ENCODE measurements at places on chromosomes 12 and 14.

- no peak for DNase-seq
Measured at GRCh38 chr14:93023802-93024434, 91.8 kb downstream of the ITPK1 start.

DNA sequence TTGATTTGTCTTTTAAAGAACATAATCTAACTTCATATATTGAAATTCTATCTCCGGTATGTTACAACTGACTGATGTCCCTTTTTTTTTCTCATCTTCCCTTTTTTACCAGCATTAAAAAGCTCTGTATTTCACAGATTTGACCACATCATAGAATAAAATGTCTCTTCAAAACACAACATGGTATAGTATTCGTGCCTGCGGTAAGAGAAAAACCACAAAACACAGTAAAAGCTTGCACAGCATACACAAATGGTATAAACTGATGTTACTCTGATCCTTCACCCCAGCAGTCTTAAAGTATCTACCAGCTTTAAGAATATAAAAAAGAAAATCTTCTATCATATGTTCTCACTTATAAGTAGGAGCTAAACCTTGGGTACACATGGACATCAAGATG is 83.4 kb downstream of the HECTD1 start:
- DNase-seq, result no peak

GRCh38 chr12:39846304-39846703 is 226.7 kb upstream of the ABCD2 start:
- no peak for DNase-seq

DNA sequence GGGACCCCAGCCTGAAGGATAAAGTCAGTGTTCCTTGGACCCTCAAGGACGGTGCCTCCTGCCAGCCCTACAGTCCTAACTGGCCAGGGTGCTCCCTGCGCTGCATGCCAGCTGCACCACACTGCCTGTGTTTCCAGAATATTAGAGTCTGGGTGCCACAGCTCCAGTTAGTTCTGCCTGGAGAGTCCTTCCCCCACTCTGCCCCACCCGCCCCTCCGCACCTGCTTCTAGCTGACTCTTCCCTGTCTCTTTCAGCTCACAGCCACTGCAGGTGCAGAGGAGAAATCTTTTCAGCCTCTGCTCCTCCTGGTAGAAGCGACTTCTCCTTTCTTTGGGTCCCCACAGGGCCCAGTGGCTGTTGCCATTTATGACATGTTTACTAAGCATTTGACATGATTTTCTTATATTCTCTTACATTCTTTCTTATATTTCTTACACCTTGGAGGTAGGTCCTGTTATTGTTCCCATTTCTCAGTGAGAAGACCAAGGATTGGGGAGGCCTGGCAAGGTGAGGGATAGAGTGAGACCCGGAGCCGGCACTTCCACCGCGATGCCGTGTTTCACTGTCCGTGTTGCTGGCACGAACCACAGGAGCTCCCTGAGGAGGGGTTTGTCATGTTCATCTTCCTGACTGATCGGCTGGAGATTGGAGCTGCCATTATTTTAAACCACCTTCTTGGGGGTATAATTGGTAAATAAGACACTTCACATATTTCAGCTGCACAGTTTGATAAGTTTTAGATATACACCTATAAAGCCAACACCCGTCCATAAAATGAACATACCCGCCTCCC is 29.4 kb downstream of the SYNE3 start:
- no peak for DNase-seq

DNA sequence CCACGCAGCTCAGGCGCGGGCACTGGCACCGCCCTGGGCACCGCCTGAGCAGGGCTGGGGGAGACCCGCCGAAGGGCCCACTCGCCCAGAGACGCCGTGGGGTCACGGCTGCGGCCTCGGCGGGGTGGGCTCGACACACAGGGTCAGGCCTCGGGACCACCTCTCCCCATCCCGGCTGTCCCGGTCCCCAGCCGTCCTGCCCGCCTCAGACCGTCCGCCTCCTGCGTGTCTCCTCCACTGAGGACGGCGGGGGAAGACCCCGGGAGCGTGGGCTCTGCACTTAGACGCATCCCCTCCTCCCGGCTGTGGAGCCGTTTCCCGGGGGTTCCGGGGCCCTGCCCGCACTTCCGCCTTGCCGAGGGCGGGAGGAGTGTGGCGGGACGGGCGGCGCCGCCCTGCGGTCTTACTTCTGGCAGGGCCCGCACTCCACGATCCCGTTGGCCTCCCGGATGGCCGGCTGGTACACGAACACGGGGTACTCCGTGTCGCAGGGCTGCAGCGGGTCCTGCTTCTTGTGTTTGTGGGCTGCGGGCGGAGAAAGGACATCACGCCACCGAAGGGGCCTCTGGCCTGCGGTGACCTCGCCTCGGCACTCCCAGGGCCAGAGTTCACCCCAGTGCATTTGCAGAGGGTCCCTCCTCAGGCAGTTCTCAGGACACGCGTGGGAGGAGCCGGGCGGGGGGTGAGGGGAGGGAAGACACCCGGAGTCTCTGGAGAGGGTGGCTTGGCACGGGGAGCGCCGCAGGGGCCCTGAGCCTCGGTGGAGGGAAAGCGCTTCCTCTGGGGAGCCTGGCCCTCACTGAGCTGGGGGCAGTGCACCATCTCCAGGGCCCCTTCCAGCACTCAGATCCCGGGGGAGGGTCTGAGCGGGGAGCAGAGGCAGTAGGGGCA is 23.1 kb upstream of the LRTM2 start:
- peak; percentile 34 for DNase-seq

DNA sequence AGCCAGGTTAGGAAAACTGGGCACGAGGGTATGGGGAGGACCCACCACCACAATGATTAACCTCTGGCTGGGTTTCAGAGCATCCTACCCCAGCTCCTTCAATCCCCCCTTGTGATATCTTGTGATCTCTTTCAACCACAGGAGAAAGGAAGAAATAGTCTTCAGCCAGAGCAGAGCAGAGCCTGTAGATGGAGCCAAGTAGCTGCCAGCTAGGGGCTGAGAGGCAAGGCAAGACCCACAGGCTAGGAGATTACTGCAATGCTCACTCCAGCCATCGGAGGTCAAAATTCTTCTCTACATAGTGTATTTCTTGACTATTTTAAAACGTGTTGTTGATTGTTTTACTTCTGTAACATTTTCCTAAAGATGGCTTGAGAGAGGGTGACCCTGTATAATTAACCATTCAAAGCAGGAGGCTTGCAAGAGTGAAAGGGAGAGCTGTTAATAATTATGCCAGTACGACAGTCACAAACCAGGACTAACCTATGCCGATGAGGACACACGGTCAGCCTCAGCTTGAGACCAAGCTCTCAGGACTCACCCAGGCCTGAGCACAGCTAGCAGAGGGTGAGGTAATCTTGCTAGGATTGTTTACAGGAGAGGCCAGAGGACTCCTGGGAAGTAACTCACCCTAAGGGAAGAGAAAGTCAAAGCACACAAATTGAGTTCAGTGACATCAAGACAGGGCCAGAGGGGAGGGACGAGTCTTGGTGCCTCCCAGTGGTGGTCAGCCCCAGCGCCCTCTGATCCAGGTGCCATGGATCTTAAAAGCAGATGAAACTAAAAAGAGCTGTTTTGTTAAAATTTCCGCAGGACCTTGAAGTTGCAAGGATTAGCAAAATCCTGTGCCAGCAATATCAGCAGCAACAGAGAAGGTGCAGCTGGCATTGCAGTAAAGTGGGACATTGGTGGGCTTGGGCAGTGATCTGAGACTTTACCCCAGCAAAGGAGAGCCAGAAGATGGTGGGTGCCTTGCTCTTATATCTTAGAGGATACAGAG is 29.8 kb upstream of the CDKN3 start:
- DNase-seq, result peak; percentile 62

DNA sequence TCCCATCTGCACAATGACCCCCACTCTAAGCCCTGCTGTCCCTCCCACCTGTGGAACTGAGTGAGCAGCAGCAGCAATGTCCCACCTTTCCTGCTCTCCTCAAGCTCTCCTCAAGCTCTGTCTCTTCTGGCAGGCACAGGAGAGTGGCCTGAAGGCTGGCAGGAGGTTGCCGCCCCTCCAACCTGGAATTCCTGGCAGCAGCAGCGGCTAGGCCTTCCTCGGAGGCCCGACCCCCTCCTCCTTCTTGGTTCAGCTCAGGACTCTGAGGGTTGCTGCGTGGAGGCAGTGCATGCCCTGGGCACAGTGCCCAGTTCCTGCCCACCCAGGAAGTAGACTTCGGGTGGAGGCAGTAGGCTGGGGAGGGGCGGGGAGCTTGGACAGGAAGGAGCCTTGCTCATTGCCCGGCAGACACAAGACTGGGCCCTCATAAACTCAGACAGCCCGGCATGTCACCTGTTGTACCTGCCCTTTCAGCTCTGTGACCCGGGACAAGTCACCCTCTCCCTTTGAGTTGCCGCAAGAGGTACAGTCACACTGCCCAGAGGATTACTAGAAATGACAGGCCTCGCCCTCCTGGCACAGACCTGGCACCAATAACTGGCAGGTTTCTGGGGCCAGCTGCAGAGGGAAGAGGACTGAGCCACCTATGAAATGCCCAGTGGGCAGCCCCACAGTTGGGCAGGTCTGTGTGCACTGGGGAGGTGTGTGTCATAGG is 2.1 kb upstream of the SERPINA1 start:
- DNase-seq, result no peak

Measured in tongue (tissue), 3 donors.